ENCODE measurements at places on chromosomes 4 and X.

- no peak for DNase-seq
Observed at GRCh38 chrX:136967966-136968365, 65.8 kb downstream of the GPR101 start.

DNA sequence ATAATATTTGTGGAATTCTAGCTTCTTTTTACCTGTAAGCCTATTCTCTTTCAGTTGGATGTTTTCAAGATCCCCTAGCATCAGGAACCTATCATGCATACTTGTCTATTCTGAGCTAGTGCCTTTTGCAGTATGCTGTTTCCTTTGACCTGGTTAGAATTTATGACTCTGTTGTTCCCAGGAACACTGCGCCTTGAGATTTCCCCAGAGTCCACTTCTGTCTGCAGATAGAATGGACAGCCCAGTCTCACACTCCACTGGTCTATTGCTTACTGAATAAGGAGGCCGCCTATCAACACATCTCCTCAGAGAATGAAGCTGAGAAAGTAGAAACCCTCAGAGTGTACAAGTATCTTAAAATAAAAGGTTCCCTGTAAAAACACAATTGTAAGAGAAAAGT lies 465.1 kb upstream of the GALNTL6 start:
- DNase-seq, result no peak

DNA sequence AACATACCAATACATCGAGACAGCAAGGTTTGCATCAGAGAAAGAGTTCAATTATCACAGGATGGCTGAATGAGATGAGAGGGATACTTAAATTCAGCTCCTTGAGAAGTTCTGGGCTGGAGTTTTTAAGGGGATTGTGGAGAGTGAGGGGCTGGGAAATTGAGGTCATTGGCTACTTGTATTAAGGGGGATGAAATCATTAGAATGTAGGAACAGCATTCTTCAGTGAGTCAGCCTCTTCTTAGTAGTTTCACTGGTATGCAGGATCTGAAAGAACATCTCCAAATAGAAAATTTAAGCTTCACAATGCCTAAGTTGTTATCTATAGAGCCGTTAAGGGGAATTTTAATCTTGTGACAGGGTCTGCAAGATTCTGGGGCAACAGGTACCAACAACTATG lies 211.6 kb upstream of the TAPT1 start:
- DNase-seq, result no peak

DNA sequence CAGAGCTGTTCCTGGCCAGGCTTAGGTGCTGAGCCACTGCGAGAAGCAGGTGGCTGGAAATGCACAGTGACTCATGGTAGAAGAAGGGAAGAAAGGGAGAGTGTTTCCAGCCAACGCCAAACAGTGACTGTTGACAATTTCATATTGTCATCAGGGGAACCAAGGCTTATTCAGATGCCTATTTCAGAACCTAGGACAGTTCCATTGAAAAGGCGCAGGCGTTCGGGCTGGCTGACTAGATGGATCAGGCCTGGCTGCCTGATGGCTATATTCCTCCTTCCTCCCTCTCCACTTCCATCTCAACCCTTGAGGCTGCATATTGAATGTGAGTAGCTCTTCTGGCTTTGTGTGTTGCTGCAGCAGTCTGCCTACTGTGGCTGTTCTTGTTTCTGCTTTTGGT lies 73.0 kb upstream of the FRMPD4 start:
- no peak for DNase-seq

GRCh38 chr4:120819805-120820437 lies 102.6 kb downstream of the PRDM5 start:
- DNase-seq, result no peak

- no peak for DNase-seq
Observed at GRCh38 chrX:12819222-12819621, 28.0 kb downstream of the PRPS2 start.

- DNase-seq, result no peak
Observed at GRCh38 chr4:151694961-151695720, 65.7 kb downstream of the GATB start.

DNA sequence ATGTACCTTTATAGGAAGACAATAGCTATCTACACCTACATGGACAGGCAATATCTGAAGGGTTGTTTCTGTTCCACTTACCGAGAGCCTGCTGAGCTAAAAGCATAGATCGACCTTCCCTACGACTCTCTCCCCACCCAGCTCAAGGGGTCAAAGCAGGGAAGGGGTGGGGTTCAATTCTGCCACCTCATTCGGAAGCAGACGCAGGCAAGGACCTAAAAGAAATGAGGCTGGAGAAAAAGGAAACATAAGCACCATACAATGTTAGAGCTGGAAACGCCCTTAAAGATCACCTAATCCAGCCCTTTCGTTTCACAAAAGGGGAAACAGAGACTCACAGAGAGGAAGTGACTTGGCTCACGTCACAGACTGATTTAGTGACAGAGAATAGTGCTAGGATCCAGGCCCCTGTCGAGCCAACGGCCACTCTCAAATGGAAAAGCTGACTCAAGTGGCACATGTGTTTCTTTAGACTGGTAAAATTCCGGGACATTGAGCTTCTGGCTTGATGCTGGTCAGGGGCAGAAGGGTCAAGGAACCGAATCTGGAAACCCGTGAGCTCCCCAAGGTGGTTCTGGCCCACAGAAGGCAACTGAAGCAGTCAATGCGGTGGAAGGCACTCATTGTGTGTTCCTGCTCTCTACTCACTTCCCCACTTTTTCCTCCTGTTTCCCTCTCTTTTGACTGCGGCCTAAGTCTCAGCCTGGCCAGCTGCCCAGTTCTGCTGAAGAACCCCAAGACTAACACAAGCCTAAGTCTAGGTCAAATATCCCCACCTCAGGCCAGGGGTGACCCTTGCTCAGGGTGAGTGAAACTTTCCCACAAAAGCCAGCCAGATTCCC lies 7.5 kb downstream of the SEPTIN6 start:
- DNase-seq, result no peak

DNA sequence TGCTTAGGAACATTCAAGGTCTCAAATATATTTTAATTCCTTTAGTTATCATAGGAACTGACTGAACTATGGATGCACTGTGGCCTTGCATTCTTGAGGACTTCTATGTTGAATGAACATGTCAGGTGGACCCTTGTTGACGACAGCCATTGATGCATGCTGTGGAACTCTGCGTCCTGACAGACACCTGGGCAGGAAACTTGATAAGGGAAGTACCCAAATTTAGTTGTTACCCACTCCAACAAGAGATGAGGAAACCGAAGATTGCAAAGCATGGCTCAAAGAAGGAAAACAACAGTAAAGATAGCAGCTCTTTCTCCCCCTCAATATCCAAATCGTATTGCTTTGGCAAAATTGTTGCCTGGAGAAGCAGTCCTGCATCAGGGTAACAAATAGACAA lies 540.0 kb upstream of the NR3C2 start:
- no peak for DNase-seq

- DNase-seq, result no peak
Observed at GRCh38 chr4:147054228-147054872, 108.7 kb upstream of the TTC29 start.

- no peak for DNase-seq
Observed at GRCh38 chrX:638482-639131, 8.0 kb downstream of the SHOX start.

DNA sequence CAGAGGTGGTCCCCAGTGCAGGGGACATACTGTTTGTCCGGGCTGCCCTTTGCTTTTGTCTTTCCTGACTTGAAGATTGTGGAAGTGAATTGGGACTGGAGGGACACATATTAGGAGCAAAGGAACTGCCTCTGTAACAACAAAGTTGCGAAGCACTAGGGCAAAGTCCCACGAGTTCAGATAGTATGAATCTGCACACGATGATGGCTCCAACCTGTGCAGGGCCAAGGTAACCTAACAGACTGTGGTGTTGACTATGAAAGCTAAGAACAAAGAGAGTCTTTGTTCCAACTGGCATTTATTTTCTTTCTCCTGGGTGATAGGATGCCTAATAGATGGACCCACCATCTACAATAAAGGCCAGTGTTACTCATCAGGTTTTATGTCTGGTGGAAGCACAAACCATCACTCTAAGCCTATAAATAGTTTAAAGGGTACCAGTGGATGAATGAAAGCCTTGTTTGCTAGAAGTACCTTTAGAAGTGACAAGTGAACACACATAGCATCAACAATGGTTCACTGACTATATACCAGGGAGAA lies 71.8 kb downstream of the TMA16 start:
- no peak for DNase-seq

GRCh38 chr4:83013902-83014301 lies 3.3 kb upstream of the LIN54 start:
- DNase-seq, result no peak

DNA sequence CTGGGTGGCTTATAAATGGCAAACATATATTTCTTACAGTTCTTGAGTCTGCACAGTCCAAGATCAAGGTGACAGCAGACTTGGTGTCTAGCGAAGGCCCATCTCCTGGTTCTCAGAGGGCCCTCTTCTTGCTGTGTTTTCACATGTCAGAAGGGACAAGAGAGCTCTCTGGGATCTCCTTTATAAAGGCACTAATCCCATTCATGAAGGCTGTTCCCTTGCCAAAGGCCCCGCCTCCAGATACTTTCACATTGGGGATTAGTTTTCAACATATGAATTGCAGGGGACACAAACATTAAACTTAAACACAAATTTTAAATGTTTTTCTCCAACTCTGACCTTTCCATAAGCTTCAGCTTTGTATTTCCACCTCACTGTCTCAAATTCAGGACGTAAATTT lies 1135.0 kb upstream of the TENM3 start:
- no peak for DNase-seq

- no peak for DNase-seq
Observed at GRCh38 chrX:17692709-17693346, 44.5 kb upstream of the SCML1 start.

GRCh38 chrX:121781991-121782390 lies 734.6 kb downstream of the GLUD2 start:
- no peak for DNase-seq

GRCh38 chrX:103919270-103919637 lies 43.2 kb upstream of the TMSB15B start:
- DNase-seq, result no peak

GRCh38 chrX:151397741-151398070 lies 700 bp downstream of the VMA21 start:
- DNase-seq, result no peak

GRCh38 chrX:129161108-129161507 lies 362.2 kb downstream of the SMARCA1 start:
- no peak for DNase-seq

DNA sequence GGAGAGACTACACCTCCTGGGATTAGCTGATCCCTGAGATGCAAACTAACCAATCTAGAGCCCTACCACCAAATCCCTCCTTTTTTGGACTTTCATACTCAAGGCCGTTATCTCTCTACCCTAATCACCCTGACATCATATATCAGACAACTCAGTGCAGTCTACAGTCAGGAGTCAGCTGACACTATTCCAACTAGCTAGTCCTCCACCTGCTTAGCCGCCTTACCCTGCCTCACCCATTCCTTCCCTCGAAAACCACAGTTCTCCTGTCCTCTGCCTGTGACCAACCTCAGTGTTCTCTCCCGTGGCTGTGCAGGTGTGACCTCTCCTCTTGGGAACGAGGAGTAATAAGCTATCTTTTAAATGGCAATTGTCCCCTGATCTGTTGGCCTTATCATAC lies 1.8 kb upstream of the PPEF2 start:
- no peak for DNase-seq

- DNase-seq, result peak; percentile 9
Observed at GRCh38 chrX:22081475-22082092, 49.5 kb downstream of the PHEX start.

DNA sequence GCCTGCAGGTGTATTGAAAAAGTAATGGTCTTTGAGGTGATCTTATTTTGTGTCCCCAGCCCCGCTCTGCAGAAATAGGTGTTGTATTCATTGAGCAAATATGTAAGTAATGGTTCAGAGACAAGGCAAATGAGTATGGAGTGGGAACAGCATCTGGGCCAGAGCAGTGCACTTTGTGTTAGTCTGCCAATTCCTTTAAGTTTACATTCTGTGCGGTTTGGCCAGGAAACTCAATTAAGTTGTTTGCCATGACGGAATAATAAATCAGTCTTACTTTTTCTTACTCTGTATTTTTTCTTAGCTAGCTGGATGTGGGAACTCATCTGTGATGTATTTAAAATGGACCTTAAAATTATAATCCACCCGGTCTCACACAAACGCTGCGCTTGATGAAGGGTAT lies 12.6 kb downstream of the DCLK2 start:
- DNase-seq, result no peak

DNA sequence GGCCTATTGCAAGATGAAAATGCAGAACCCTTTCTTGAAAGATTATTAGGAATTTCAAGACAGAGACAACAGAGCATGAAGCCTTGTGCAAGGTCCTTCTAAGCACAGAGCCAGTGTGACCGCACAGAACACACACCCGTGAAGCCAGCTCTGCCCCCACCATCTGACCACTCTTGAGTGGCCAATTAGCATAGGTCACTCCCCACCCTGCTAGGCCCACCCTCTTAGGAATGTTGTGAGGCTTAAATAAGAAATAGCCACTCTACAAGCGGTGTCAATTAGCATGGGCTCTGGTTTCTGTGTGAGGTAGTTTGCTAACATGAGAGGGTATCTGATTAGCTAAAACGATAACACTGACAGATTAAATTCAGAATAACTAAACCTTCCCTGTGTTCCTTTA lies 152.9 kb downstream of the PTTG2 start:
- DNase-seq, result no peak
